ENCODE measurements at places on chromosomes 12 and 14. TPM values are rescaled to one million over a fixed set of nuclear protein-coding genes. Genes with fewer than 3 reads are reported as not detected.

MYL6 gene
- total RNA-seq = 1,441 TPM

KLRD1 gene
- 197 TPM for total RNA-seq

DNA sequence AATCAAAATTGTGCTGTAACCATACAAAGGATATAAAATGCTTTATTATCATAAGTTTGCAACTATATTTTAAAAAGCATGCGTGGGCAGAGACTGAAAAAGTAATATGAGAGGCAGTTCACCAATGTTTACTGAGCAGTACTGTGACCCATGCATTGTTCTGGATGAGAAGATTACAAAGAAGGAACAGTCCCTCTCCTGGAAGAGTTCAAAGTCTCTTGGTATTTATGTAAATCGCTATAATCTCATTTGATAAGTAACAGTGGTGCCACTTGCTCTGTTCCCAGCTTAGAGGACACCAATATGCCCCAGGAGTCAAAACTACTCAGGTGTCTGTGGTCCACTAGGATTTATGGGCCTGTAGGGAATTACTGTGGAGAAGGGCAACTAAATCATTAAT lies 2.1 kb upstream of the CMAS start:
- no peak for DNase-seq

DNA sequence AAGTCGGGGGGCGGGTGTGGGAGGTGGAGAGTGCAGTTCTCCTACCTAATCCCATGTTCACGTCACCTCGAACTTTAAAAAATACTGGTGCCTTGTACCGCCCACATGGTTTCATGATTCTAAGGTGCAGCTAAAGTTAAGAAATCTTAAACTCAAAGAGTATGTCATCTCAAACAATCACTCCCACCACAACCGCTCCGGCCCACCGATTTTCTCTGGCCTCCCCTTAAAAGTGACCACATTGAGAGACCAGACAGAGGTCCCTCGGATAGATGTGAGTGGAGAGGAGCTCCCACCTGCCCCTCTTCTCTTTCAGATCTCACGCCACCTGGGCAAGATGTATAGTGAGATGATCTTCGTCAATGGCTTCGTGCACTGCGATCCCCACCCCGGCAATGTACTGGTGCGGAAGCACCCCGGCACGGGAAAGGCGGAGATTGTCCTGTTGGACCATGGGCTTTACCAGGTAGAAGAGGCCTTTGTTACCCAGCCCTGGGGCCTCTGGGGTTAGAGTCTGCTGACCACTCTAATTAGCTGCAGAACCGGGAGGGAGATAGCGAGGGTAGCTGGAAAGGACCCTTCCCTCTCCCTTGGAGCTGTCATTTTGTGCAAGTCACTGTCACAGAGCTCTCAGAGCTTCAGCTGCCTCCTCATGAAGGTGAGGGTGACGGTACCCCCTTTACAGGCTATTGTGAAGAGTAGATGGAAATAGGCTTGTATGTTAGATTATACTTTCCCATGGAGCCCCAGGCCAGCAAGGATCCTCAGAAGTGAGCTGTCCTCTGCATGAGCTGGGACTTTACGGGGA lies 124.4 kb downstream of the ADCK1 start:
- DNase-seq = no peak

GRCh38 chr14:23025151-23025814 lies 9.4 kb downstream of the PSMB5 start:
- no peak for DNase-seq

GRCh38 chr12:3164454-3165077 lies 87.4 kb downstream of the TSPAN9 start:
- DNase-seq = no peak

DNA sequence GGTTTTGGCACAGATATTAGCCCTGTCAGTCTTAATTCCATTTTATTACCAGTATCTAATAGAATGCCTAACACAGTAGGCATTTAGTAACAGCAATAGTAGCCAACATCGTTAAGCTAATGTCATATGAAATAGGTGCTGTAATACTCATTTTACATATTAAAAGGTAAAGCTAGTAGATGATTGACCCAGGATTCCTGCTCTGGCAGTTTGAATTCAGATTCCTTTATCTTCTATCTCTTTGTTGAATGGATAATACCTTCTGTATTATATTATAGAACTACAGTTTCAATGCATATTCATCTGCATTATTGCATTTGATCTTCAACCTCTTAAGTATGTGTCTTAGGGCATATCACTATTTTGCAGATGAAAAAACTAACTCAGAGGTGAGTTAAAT lies 2.9 kb downstream of the ATL1 start:
- no peak for DNase-seq

GRCh38 chr14:65485516-65485915 lies 73.0 kb downstream of the FUT8 start:
- DNase-seq = no peak

Measured in natural killer cell treated with Interleukin-12 subunit alpha and Interleukin-12 subunit beta and Interleukin-15 and Interleukin-18, amount 100 ng/mL, for 72 hours (primary cell).